Left renal pelvis (tissue), 4 donors: ENCODE measurements at places on chromosomes 16 and 17.

- DNase-seq = no peak
Measured at GRCh38 chr17:68102318-68102758, 66.8 kb downstream of the KPNA2 start.

GRCh38 chr16:14087181-14087580 is 16.1 kb downstream of the MRTFB start:
- DNase-seq = no peak

GRCh38 chr16:89256651-89257254 is 39.2 kb downstream of the ZNF778 start:
- peak; percentile 57 for DNase-seq

- DNase-seq = no peak
Measured at GRCh38 chr17:3923466-3924190, 7.4 kb upstream of the P2RX1 start.

- DNase-seq = no peak
Measured at GRCh38 chr16:49179714-49180330, 101.8 kb downstream of the CBLN1 start.

DNA sequence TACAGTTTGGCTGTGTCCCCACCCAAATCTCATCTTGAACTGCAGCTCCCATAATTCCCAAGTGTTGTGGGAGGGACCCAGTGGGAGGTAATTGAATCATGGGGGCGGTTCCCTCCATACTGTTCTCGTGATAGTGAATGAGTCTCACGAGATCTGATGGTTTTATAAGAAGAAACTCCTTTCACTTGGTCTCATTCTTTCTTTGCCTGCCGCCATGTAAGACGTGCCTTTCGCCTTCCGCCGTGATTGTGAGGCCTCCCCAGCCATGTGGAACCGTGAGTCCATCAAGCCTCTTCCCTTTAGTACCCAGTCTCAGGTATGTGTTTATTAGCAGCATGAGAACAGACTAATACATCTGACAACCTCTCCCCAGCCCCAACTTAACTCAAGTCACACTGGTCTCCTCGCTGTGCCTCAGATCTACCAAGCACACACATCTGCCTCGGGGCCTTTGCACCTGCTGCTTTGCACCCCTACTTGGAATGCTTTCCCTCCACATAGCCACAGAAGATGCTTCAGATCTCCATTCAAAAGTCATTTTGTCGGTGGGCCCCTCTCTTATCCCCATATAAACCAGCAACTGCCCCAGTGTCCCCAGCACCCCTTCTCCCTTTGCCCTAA is 74.4 kb downstream of the RPH3AL start:
- no peak for DNase-seq

GRCh38 chr16:2592786-2593185 is 55.0 kb downstream of the PDPK1 start:
- DNase-seq = no peak

- DNase-seq = no peak
Measured at GRCh38 chr17:68100000-68100641, 64.6 kb downstream of the KPNA2 start.

- DNase-seq = peak; percentile 66
Measured at GRCh38 chr16:8963821-8964441, at the start of gene USP7. Gene USP7, minus strand, starts transcription at chr16:8963906. Its CDS starts 621 bp downstream, at chr16:8963285.

GRCh38 chr17:31787857-31788570 is 71.0 kb downstream of the COPRS start:
- no peak for DNase-seq

DNA sequence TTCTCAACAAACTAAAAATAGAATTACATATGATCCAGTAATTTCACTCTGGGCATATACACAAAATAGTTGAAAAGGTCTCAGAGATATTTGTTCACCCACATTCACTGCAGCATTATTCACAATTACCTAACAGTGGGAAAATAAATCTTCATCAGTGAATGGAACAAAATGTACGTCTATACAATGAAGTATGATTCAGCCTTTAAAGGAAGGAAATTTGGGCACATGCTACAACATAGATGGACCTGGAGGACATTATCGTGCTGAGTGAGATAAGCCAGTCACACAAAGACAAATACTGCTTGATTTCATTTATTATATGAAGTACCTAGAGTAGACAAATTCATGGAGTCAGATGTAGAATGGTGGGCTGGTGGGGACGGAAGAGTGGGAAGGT is 47.0 kb downstream of the MFSD11 start:
- no peak for DNase-seq

GRCh38 chr17:81350320-81350890 is 44.9 kb upstream of the BAHCC1 start:
- DNase-seq = no peak

GRCh38 chr16:79170555-79171246 is 429.8 kb downstream of the MAF start:
- DNase-seq = no peak

DNA sequence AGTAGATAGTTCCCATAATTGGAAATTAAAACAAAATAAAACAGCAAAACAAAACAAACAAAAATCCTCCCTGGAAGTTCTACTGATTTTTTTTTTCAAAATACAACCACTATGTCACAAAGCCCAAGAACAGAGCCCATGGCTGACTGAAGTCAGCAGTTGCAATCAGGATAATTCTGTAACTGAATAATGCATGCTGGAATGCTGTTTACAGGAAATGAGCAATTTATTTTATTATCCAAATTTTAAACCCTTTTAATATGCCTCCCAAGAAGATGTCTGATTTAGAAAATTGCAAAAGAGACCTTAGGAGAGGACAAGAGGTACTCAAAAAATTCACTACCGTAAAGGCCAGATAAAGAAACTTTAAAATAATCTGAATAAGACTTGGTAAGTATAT is 578.2 kb downstream of the TOX3 start:
- no peak for DNase-seq

DNA sequence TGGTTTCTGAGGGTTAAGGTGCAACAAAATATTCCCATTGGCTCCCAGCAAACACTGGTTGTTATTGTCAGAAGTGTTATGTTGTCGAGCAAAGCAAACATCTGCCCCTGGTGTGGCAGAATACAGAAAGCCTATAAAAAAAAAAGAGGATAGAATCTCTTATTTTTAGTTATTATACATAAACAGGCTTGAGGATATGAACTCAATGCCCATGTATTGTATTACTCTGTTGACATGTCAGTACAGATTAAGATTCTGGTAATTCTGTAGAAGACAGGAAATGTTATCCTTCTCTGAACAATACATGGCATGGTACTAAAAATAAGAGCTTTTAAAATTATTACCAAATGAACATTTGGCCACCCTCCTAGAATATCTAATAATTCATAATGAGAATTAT is 73.7 kb downstream of the CA4 start:
- no peak for DNase-seq

- no peak for DNase-seq
Measured at GRCh38 chr16:50280932-50281331, 14.6 kb downstream of the ADCY7 start.

DNA sequence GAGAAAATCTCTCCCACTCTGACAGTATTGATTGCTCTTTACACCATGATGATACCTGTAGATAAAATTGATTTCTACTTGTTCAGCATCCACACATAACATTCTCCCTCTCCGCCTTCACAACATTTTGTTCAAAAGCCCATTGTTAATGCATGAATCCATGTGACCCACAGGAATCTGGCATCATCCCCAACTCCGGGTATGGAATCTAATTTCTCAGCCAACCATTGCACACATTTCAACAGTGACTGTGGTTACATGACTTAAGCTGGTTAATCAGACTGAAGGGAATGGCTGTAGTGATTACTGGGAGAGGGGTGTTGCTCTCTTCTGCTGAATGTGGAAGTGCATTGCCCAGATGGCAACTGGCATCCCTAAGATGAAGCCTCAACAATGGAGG is 161.4 kb upstream of the C16orf82 start:
- no peak for DNase-seq

GRCh38 chr16:78437352-78437968 is 338.0 kb downstream of the WWOX start:
- DNase-seq = no peak

- DNase-seq = no peak
Measured at GRCh38 chr16:88956546-88957432, 20.2 kb downstream of the CBFA2T3 start.

DNA sequence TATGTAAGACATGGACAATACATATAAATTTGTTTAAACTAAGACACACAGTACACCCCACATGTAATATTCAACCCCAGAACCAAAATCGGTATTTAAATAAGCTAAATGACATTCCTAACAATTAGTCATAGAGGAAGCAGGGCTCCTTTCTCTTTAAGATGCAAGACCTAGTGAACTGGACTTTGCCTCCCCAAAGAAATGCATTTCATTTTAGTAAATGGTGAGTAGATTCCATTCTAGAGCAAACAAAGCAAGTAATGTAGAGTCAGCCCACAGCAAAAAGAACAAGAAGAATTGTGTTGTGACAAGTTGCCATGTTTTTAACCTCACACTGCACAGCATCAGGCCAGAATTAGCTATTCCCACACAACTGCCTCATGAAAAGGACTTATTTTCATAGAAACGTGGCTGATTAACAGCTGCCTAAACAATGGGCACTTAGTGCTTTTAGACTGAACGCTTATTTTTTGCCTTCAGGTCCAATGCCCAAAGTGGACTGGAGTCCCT is 14.4 kb downstream of the DNAJC7 start:
- no peak for DNase-seq

DNA sequence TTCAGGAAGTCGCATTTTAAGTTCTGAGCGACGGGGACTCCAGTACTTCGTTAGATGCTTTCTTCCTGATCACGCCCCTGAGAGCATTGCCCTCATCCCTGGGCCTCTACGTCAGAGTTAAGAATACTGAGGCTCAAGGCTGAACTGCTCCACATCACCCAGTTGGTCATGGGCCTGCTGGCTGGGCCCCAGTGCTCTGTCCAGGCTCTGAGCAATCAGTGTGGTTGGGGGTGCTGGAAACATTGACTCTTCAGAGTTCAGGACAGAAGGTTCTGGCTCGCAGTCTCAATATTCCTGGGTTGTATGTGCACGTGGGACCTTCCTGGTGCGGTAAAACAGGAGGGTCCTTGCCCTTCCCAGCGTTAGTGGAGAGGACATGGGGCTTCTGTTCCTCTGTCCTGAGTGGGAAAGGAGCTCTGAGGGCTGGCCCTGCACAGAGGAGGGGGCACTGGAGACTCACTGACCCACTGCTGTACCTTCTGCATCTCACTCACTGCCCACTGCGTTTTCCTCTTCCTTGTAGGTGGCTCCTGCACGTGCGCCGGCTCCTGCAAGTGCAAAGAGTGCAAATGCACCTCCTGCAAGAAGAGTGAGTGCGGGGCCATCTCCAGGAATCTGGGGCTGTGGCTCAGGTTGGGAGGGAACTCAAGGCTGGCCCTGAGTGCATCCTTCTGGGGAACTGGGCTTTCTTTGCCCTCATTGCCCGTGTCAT is 518 bp downstream of the MT1E start:
- no peak for DNase-seq

DNA sequence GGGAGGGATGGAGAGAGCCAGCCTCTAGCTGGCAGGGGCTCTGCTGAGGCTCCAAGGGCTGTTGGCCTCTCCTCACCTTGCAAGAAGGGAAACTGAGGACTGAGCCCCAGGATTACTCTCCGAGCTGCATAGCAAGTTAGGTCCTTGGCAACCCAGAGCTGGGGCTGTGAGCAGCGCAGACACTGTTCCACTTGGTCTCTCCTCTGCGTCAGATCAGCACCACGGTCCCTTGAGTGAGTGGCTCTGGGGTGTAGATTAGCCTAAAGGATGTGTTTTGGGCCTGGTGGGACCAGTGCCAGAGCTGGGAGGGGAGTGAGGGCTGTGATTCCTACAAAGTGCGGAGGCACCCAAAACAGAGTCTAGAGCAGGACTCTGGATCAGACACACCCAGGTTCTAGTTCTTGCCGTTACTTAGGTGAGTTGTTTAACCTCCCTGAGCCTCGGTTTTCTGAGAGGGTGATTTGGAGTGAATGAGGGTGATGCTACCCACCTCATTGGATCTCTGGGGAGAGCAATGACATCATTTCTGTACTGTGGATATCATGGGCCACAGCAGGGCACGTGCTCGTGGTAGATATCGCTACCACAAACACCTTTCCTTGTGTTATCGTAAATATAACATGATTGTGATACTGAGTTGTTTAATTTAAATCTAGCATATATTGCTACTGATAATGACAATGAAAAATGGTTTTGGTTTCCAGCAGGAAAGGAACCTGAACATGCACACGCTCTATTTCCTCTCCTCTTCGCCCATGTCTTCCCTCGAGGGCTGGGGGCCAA is 8.1 kb upstream of the FADS6 start:
- DNase-seq = no peak

DNA sequence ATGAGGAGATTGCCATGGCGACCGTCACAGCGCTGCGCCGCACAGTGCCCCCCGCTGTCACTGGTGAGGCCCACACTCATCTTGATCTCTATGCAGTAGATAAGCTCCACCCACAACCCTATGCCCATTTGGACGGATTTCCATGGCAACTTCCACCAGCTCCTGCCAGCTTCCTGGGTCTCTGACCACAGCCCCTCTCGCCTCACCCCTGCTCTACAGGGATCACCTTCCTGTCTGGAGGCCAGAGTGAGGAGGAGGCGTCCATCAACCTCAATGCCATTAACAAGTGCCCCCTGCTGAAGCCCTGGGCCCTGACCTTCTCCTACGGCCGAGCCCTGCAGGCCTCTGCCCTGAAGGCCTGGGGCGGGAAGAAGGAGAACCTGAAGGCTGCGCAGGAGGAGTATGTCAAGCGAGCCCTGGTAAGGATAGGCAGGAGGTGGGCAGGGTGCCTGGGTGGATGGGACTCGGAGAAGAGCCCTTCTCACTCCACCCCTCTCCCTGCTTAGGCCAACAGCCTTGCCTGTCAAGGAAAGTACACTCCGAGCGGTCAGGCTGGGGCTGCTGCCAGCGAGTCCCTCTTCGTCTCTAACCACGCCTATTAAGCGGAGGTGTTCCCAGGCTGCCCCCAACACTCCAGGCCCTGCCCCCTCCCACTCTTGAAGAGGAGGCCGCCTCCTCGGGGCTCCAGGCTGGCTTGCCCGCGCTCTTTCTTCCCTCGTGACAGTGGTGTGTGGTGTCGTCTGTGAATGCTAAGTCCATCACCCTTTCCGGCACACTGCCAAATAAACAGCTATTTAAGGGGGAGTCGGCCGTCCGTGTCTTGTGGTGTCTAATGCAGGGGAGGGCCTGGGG is 4.3 kb downstream of the ALDOA start:
- DNase-seq = no peak
